ENCODE measurements at places on chromosomes 16 and 17.

DNA sequence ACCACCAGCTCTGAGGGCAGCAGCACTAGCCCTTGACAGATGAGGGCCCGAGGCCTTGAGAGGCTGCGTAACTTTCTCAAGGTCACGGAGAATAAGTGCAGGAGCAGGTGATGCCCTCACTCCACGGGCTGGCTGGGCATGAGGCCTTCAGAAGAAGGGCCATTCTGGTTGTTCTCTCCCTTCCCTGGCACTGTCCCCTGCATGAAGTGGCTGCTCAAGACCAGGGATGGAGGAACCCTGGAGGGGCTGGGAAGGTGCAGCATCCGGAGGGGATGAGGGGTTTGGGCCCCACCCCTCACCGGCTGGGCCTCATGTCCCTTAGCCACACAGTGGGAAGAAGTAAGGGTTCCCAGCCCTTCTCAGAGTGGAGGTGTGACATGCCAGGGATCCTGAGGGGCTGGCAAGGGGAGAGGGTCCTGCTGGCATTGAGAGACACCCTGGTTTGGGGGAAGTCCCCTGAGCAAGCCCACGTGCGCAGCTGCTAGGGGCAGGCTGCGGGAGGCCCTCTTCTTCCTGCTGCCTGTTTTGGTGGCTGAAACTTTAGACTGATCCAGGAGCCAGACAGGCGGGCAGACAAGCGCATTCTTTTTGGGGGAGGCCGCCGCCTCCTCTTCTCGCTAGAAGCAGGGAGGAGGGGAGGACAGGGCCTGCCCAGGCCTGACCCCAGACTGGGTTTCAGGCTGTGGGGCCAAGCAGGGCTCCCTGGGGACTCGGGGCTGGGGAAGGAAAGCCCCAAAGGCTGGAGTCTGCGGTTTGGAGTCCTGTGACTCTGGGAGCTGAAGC is 74.0 kb downstream of the N4BP1 start:
- H3K27ac ChIP-seq = peak overlapping the region; percentile 74
- no peaks in the 10 kb centered on the region for H3K27me3 ChIP-seq
- H3K4me3 ChIP-seq = no peak overlapping the region
- DNase-seq = peak; percentile 76
- H3K4me1 ChIP-seq = peaks cover 41% of the 10 kb centered on the region

DNA sequence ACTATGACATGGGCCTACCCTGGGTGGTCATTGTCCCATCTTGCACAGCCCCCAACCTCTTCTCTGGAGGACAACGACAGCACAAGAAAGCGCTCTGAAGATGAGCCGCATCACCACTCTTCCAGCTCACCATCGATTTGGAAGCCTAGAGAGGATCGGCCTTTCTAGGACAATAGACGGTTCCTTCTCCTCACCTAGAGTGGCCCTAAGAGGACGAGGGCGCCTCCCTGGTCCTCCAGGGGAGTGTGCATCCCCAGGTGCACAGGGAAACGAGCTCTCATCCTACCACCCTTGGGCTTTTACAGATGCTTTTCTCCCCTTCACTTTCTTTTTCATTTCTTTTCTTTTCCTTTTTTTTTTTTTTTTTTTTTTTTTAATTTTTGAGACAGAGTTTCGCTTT is 20.3 kb upstream of the SLC52A1 start:
- no peaks in the 10 kb centered on the region for H3K36me3 ChIP-seq
- H3K27ac ChIP-seq = no peak overlapping the region
- H3K4me3 ChIP-seq = no peak overlapping the region
- H3K4me1 ChIP-seq = no peaks in the 10 kb centered on the region
- no peaks in the 10 kb centered on the region for H3K27me3 ChIP-seq
- no peak for DNase-seq

GRCh38 chr17:50111673-50112655 is 16.8 kb downstream of the PDK2 start:
- no peak overlapping the region for H3K4me3 ChIP-seq
- H3K4me1 ChIP-seq = peaks cover 9% of the 10 kb centered on the region
- peak overlapping the region; percentile 71 for H3K27ac ChIP-seq
- H3K36me3 ChIP-seq = peaks cover 6% of the 10 kb centered on the region
- DNase-seq = no peak

DNA sequence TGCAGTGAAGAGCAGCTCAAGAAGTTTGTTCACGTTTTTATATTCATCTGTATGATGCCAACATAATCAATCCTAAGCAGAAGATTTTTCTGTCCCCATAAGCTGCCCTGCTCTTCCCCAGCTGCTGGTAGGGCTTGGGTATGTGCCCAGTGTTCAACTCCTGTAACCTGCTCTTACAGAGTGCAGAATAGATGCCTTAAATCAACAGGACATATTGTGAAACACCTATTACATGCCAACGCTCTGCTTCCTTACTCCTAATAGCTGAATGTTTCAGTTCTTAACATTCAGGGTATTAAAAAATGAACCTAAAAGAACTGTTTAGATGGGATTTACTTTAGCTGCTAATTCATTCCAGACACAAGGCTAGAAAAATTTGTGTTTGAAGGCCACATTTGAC is 190.9 kb downstream of the HS3ST3A1 start:
- no peak overlapping the region for H3K4me3 ChIP-seq
- peaks cover 21% of the 10 kb centered on the region for H3K4me1 ChIP-seq
- no peaks in the 10 kb centered on the region for H3K27me3 ChIP-seq
- H3K36me3 ChIP-seq = no peaks in the 10 kb centered on the region
- H3K27ac ChIP-seq = peak overlapping the region; percentile 61

Measured in upper lobe of right lung (tissue), 1 donor.